ENCODE measurements at places on chromosomes 3 and 15.

DNA sequence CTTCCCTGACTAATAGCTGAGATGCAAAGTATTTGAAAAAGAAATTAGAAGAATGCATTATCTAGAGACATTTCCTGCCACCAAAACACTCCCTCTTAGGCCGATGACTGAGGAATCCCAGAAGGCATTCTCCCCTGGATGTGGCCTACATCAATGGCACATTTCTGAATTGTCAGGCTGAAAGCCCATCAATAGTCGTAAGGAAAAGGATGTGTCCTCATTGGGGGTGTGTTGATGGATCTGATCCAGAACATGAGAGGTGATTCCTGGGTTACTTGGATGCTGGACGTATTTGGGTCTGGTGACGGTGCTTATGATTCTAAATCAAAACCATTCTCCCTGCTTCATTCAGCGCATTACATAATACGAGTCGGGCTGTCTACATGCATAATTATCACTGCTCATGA lies 216.9 kb upstream of the CDIN1 start:
- no peak for DNase-seq

- DNase-seq = no peak
These were observed 272 bp upstream of the SRPRB start for GRCh38 chr3:133805384-133805701.

DNA sequence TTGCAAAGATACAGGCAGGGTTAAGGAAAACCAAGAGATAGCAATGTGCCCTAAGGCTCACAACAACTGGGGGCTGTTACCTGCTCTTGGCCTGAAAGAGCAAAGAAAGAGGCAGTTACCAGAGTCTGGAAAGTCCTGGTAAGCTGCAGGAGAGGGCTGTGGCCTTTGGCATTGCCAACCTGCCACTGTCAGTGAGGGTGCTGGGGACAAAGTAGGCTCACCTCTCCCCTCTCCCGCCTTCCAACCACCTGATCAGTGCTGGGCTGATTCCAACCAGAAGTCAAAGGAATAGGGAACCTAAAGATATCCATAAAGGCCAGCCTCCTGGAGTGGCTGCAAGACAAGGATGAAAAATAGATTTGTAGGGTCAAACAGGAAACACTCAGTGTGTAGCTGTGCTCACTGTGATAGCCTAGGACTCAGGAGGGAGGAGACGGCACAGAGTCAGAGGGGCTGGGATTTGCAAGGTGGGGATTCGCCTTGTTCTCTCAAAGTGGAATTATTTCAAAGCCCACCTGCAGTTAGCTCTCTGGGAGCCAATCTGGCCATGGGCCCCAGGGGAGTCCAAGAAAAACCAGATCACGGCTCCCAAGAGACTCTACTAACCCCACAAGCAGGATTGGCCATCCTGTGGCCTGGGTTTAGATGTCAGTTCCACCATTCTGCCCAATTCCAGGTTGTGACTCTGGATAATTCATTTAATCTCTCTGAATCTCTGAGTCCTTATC lies 204.0 kb upstream of the BCL6 start:
- DNase-seq = no peak

DNA sequence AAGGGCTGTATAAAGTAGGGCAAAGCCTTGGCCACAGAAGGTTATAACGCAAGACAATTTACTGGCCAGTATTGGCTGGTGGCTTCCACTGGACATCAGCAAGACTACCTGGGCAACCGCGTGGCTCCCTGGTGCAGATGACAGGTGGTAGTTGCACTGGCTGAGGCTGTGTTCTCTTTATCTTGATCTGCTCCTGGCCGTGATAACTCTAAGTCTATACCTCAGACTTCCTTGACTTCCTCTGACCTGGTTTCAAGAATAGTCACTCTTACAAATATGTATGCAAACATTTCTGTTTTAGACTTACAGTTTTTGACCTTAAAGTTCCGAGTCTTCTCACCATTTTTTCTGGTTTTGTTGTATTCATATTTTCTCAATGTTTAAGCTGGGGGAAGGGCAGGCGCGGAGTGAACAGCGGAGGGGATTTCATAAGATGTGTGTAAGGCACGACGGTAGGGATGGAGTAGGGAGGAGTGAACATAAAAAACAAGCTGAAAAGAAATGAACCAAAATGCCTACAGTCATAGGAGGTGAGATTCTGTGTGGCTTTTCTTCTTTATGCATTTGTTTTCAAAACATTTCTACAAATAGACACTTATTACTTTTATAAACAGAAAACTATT lies 15.2 kb upstream of the TMEM212 start:
- DNase-seq = no peak

- no peak for DNase-seq
These were observed 63.3 kb downstream of the ROBO2 start for GRCh38 chr3:77102951-77103769.

DNA sequence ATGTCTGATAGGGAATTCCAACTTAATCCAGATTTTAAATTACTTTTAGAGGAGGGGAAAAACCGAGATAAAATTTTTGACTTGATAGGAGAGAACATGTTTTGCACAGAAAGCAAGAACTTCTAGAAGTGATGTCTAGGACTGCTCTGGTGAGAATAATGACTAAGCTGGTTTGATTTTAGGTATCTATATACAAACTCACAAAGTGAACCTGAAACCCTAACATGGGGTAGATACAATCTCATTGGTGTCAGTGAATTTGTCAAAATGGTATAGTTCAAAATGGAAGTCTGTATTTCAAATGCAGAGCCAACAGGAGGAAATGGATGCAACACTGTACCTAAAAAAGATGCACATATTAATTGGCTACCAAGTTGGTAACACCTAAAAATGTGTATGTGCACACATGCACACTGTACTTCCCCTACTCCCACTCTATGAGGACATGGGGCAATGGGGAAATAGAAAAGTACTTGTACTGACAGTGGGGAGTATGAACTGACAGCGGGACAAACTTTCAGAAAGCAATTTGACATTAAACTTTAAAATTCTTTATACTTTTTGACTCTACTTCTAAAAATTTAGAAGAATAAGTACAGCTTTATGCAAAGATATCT lies 53.0 kb downstream of the NR1I2 start:
- no peak for DNase-seq

Data from activated T-helper 9 cell treated with anti-CD3 and anti-CD28 coated beads, Interleukin-2, amount 50 U/mL, for 16 hours (primary cell).